ENCODE measurements at places on chromosomes 12 and 14. TPM values are rescaled to one million over a fixed set of nuclear protein-coding genes. Genes with fewer than 3 reads are reported as not detected.

- peaks cover 3% of the 10 kb centered on the region for H3K4me1 ChIP-seq
- no peak overlapping the region for H3K4me3 ChIP-seq
- no peak for DNase-seq
- H3K36me3 ChIP-seq, result no peaks in the 10 kb centered on the region
- H3K27ac ChIP-seq, result no peak overlapping the region
Measured at GRCh38 chr14:68460541-68460940, 332.3 kb downstream of the ZFP36L1 start.

DNA sequence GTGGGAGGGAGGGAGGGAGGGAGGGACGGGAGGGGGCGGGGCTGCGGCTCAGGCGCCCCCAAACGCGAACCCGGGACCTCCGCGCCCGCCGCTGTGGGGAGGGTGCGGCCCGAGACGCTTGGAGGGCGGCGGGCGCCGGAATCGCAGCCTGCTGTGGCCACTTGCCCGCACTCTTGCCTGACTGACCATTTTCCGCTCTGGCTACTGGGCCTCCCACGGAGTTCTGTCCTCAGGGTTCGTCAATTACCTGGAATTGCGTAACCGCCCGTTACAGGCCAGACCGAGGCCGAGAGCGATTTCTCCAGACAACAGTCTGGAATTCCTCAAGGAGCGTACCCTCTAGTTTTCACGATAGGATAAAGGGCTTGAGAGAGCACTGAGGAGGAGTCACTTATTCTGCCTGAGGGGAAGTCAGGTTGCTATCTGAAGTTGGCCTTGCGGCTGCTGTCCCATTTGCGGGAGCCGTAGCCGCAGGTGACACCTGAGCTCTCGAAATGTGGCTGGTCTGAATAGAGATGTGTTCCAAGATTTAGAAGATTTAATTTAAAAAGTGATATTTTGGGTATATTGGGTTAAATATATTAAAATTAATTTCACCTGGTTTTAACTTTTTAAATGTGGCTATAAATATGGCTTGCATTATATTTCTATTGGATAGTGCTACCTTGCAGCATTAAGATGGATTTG lies 446 bp upstream of the ZNF641 start:
- H3K4me3 ChIP-seq, result peak overlapping the region; percentile 86
- peak; percentile 68 for DNase-seq
- no peaks in the 10 kb centered on the region for H3K27me3 ChIP-seq

DNA sequence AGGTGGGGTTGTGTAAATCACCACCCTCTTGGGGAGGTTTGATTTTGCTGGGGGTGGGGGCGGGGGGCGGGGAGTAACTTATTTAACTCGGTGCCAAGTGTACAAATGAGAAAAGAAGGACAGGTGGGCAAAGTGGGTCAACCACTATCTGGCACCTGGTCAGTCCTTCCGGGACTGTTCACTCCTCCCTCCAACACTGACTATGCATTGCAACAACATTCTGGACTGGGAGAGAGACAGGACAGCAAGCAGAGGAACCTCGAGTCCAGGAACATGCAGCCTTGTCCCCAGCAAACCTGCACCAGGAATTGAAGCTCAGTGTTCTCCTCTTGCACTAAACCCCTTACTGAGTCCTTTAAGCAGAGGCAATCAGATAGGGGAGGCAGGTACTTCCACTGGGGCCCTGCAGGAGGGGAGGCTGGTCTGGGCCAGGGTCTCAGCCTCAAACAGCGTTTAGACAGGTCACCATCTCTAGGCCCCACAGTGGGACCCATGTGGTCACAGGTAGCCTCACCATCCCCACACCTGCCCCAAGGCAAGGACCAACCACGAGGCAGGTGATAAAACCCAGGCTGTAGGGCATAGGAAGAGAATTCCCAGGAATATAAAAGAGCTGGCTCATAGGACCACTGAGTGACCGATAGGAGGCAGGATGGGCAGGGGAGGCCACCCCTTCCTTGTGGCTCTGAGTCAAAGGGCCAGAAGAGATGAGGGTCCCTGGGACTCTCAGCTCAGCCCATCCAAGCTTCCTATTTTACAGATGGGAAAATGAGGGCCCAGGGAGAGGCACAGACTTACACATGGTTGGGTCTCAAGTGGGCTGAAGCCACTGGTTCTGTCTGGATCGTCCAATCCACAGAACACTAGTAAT lies 9.8 kb downstream of the CCDC85C start:
- H3K27ac ChIP-seq, result no peak overlapping the region
- H3K27me3 ChIP-seq, result no peaks in the 10 kb centered on the region
- DNase-seq, result no peak
- no peaks in the 10 kb centered on the region for H3K36me3 ChIP-seq
- H3K4me1 ChIP-seq, result peaks cover 28% of the 10 kb centered on the region
- H3K4me3 ChIP-seq, result no peak overlapping the region

DNA sequence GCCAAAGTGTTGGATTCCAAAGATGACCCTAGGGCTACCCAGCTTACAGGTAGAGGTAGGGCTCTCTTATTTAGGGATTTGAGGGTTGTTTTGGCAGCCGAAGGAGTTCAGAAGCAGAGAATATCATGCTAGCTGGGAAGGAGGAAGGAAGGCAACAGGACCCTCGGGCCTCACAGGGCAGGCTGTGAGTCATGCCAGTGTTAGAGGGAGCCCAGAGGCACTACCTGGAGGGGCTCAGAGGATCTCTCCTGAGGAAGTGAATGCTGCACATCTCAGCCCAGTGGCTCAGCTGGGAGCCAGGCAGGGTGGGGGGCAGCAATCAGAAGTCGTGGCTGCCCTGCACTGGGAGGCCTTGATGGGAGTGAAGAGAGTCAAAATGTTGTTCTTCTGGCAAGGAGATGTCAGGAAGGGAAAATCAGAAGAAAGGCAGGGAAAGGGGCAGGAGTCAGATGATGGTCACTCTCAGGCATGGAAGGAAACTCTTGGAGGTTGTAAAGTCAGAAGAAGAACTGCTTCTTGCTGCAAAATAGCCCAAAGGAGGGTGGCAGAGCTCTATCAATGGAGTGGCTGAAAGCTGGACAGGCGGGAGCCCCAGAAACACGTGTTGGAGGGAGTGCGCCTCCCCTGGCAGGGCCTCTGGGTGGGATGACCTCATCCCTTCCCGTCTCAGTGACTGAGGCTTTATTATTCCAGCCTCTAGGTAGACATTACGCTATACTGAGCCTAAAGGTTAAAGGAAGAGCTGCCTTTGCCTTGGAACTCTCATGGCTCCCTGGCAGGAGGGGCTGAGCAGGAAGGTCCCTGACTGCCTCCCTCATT lies 141.3 kb downstream of the SMOC1 start:
- H3K27ac ChIP-seq, result no peak overlapping the region
- no peaks in the 10 kb centered on the region for H3K36me3 ChIP-seq
- H3K27me3 ChIP-seq, result no peaks in the 10 kb centered on the region
- no peak overlapping the region for H3K4me3 ChIP-seq

LRP1-AS gene
- not detected for total RNA-seq

LRRIQ1 gene
- 0.05 TPM for total RNA-seq

DNA sequence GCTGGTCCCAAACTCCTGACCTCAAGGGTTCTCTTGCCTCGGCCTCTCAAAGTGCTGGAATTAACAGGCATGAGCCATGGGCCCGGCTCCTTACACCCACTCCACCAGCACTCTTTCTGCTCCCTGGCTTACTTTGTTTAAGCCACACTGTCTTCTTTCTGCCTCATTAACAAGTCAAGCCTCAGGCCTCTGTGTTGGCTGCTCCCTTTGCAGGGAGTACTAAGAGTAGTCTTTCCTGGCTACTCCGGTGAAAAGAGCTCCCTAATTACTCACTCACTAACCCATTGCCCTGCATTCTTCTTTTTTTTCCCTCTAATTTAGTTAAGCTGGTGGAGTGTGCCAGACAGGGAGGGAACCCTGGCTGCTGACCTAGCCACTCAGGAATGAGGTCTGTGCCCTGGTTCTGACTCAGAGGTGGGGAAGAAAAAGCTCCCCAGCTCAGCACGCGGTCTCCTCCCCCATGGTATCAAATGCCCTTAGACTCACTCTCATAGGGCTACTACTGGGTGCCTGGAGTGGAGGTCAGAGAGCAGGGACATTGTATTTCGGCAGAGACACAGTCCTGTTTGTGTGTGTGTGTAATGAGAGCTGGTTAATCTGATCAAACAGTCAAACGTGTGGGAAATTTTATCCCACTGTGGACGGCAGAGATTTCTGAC lies 19.8 kb downstream of the GALNT6 start:
- no peak for DNase-seq
- no peak overlapping the region for H3K27ac ChIP-seq
- no peaks in the 10 kb centered on the region for H3K4me1 ChIP-seq
- no peaks in the 10 kb centered on the region for H3K27me3 ChIP-seq
- no peak overlapping the region for H3K4me3 ChIP-seq
- H3K36me3 ChIP-seq, result no peaks in the 10 kb centered on the region

DNA sequence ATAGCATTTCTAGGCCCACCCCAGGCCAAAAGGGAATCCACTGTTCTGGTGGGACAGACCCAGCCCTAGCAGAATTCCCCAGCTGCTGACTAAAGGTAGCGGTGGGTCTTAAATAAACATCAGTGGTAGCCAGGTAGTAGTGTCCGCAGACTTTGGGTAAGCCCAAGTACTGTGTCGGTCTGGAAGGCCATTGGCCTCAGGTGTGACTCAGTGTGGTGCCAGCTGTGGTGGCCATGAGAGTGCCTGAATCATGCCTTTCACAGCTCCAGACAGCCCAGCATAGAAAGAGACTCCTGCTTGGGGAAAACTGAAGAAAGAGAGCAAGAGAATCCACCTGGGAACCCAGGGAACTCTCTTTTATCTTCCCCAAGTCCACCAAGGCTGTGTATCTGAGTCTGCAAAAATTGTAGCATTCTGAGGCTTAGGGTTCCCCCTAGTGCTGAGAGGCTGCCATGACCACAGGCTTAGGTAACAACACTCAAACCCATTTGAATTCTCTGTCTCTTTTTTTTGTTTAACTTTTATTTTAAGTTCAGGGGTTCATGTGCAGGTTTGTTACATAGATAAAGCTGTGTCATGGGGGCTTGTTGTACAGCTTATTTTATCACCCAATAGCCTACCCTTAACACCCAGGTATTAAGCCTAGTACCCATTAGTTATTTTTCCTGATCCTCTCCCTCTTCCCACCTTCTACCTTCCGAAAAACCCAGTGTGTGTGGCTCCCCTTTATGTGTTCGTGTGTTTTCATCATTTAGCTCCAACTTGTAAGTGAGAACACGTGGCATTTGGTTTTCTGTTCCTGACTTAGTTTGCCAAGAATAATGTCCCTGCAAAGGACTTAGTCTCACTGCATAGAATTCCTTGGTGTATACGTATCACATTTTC lies 16.7 kb upstream of the CD163L1 start:
- H3K36me3 ChIP-seq, result no peaks in the 10 kb centered on the region
- peak; percentile 54 for DNase-seq
- H3K27ac ChIP-seq, result no peak overlapping the region

- H3K27me3 ChIP-seq, result no peaks in the 10 kb centered on the region
- H3K4me3 ChIP-seq, result no peak overlapping the region
- DNase-seq, result no peak
- H3K36me3 ChIP-seq, result peaks cover 26% of the 10 kb centered on the region
Measured at GRCh38 chr12:50728841-50729240, 35.1 kb upstream of the ATF1 start.

DNA sequence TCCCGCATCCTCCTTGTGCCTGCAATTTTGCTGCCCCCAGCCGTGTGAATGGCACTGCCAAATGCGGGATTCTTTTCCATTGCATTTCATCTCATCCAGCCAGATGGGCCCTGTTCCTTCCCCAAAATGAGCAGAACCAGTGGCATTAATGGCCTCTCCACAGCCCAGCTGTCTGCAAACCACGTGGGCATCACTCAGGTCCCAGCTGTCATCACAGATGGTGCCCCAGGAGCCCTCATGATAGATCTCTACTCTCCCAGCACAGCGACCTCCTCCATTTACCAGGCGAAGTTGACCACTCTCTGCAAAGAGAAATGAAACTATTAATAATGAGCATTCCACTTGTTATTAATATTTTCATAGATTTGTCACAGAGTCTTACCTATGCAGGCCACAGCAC lies 17.1 kb downstream of the CD163 start:
- no peaks in the 10 kb centered on the region for H3K4me1 ChIP-seq
- no peak overlapping the region for H3K27ac ChIP-seq
- no peak overlapping the region for H3K4me3 ChIP-seq
- no peaks in the 10 kb centered on the region for H3K36me3 ChIP-seq
- H3K27me3 ChIP-seq, result no peaks in the 10 kb centered on the region
- DNase-seq, result no peak

GRCh38 chr12:3976351-3976938 lies 103.2 kb upstream of the PARP11 start:
- H3K36me3 ChIP-seq, result no peaks in the 10 kb centered on the region
- H3K4me3 ChIP-seq, result no peak overlapping the region
- H3K27me3 ChIP-seq, result no peaks in the 10 kb centered on the region
- no peaks in the 10 kb centered on the region for H3K4me1 ChIP-seq

GRCh38 chr12:78386871-78387270 lies 477.7 kb upstream of the SYT1 start:
- no peak overlapping the region for H3K4me3 ChIP-seq
- H3K36me3 ChIP-seq, result no peaks in the 10 kb centered on the region
- no peaks in the 10 kb centered on the region for H3K27me3 ChIP-seq
- H3K27ac ChIP-seq, result no peak overlapping the region
- DNase-seq, result no peak
- H3K4me1 ChIP-seq, result no peaks in the 10 kb centered on the region

DNA sequence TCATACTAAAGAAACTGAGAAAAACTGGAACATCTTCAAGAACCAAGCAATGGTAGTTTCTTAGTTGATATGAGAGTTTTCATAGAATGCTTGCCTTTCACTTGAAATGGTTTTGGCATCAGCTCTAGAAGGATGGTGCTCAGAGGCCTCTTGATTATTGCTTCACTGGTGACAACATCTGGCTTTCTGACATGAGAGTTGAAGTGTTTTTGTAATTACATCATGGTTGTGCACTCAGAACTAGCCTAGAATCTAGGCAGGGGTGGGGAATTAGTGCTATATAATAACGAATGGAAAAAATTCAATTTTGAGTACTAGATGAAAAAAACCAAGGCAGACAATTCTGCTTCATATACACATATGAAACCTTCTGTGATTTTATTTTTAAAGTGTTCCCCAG lies 172.8 kb upstream of the LMNTD1 start:
- no peak overlapping the region for H3K27ac ChIP-seq
- no peaks in the 10 kb centered on the region for H3K27me3 ChIP-seq
- no peak overlapping the region for H3K4me3 ChIP-seq
- no peak for DNase-seq

- peaks cover 7% of the 10 kb centered on the region for H3K4me1 ChIP-seq
- no peak for DNase-seq
- H3K36me3 ChIP-seq, result no peaks in the 10 kb centered on the region
- peak overlapping the region; percentile 89 for H3K27ac ChIP-seq
Measured at GRCh38 chr14:21455592-21455911, 371 bp downstream of the CHD8 start.

All from colonic mucosa (tissue), 4 donors.